ENCODE measurements at places on chromosomes 16 and 17.
A peak's percentile ranks its signal among the peaks of the same experiment; 100 is the strongest.

DNA sequence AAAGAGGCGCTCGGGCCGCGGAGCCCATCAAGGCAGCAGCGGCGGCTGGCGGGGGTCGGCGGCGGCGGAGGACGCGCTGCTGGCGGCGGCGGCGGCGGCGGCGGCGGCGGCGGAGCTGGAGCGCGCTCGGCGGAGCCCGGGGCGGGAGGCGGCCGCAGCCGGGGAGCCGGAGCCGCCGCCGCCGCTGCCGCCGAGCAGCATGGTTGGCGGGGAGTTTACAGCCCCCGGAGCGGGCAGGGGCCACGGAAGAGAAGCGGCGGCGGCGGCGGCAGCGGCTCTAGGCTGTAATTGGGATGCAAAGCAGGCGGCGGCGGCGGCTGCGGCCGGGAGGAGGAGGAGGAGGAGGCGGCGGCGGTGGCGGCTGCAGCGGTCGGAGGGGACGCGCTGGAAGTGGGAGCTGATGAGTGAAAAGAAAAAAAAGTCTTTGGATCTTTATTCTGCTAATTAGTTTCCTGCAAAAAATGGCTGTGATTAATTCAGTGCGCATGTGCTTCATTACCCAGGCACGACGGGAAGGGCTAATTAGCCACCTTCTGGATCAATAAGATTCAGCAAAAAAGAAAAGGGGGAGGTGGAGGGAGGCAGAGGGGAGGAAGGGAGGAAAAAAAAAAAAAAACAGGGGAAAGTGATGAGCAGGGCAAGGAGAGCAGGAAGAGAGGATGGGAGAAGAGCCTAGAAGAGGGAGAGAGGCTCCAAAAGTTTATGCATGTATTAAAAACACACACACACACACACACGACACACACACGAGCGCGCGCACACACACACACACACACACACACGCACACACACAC lies 10.9 kb upstream of the ZFHX3 start:
- DNase-seq: no peak

GRCh38 chr16:71479420-71479819 lies 9.7 kb downstream of the ZNF19 start:
- DNase-seq: no peak

DNA sequence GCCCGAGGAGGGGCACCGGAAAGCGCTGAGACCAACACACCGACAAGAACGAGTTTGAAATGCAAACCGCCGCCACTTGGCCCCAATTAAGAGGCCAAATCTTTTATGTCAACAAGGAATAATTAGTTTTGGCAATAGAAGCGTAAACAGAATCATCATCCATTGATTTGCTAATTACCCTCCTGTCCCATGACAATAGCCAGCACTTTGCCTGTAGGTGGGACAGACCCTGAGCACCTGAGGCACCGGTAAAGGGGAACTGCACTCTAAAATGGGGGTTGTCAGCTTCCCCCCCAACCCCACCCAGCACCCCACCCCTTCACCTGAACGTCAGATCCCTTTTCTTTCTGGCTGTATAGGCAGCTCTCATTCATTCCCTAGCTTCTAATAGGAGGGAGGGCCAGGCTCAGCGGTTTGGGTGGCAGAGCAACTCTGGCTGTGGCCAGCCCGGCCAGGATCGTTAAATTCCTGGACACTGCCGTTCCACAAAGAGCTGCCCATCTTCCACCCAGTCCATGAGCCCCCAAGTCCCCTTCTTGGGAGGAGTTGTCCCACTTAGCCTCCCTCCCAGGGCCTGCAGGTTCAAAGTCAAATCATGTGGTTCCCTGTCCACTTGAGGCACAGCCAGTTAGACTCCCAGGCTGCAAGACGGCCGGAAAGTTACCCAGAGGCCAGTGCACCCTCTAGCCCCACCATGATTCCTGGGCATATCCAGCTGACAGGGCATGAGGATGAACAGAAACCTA lies 45.8 kb downstream of the WNT3 start:
- no peak for DNase-seq

DNA sequence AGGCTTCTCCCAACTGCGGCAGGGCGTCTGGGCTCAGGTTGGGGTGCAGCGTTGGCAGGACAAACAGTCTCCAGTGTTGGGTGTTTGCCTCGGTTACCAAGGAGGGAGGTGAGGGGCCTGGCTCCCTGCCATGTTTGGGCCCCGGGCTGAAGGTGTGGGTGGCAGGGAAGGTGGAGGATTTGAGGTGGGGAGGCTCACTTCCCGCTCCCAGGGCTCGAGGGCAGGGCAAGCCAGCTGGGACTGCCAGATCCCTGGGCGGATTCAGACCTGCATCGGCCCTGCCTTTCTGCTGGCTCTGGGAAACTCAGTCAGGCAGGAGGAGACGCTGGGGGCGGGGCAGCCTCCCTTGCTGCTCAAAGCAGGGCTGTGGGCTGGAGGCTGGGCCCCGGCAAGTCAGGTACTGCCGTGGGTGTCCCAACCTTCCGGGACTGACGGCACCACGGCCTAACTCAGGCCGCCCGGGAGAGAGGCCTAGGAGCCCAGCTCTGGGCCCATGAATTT lies 31.3 kb upstream of the KRT17 start:
- no peak for DNase-seq

- DNase-seq: no peak
These were observed 103.6 kb upstream of the C16orf82 start for GRCh38 chr16:26963109-26963508.

GRCh38 chr17:43360739-43361505 lies 37.9 kb upstream of the ARL4D start:
- peak; percentile 96 for DNase-seq

DNA sequence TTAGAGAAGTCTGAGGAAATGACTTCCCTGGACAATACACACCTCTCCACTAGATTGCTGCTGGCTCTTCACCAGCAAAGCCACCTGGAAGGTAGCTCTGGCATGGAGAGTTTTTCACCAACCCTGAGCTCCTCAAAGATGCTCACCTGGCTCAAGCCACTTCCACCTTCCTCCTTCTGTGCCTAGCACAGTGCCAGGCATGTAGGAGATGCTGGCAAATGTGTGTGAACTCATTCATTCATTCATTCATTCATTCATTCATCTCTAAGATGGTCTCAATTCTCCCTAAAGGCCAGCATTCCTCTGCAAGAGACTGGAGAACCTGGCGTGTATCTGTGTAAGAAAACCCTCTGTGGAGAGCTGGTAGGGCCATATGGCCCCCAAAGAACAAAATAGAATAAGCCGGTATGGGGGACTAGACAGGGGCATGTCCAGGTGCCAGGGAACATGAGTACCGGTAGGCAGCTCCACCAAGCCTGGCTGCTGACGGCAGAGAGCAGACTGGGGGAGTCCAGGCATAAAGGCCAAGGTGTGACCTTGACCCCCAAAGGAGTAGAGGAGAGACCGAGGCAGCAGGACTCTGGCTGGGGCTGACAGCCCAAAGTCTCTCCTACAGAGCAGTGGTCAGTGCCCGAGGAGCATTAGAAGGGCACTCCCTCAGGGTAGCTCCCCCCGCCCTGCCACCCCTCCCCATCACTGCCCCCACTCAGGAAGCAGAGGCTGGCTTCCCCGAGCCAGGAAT lies 132.2 kb upstream of the TNRC6C start:
- DNase-seq: no peak

GRCh38 chr17:79356839-79357447 lies 253.9 kb downstream of the RBFOX3 start:
- no peak for DNase-seq

DNA sequence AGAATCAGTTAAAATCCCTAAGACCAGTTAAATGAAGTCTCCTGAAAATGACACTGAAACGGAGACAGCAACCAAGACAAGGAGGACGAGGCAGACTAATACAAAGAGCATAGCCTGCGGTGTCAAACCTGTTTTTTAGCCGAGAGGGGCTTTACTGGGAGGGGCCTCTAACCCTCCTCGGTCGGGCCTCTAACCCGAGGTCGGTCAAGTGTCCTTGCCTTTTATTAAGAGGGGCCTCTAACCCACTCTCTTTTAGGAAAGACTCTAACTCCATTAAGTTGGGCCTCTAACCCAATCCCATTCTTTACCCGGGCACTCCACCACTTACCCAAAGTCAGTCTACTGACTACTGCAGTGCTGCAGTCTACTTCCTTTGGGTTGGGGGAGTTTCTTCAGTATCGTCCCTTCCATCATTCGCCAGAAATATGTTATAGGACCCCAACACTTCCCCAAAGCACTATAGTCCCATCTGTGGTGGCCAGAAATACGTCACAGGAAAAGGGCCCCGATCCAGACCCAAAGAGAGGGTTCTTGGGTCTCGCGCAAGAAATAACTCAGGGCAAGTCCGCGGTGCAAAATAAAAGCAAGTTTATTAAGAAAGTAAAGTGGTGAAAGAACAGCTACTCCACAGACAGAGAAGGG lies 39.2 kb upstream of the ARL4D start:
- no peak for DNase-seq

DNA sequence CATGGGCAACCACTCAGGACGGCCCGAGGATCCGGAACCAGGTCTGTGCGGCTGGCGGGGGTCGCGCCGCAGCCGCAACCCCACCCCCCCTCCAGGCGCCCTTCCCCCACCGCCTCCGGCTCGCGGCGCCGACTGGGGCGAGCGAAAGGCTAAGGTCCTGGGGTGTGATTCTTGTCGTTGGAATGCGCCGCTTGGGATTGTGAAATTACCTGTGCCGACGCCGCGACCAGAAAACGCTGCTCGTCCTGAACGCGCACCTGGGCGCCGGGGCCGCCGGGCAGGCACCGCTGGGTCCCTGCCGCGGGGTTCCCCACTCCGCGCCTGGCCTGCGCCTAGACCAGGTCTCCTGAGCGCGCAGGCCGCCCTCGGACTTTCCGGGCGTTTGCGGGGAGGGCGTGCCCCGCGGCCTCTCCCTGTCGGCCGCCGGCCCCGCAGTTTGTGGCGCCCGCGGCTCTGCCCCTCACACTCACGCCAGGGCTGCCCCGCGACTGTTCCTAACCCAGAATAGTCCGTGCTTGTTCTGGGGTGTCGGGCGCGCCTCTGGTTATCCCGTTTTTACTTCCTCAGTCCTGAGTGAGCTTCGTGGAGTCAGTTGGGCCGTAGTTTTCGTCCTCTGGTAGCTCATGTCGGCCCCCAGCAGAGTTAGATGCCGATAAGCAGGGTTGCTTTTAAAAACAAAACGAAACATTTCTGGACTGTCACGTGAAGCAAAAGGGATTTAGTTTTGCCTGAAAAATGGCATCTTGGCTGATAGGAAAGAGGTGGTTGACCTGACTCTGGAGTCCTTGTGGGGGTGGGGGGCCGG lies 147.2 kb downstream of the SPECC1 start:
- peak; percentile 59 for DNase-seq

GRCh38 chr17:66915204-66915611 lies 49.3 kb upstream of the CACNG4 start:
- no peak for DNase-seq

DNA sequence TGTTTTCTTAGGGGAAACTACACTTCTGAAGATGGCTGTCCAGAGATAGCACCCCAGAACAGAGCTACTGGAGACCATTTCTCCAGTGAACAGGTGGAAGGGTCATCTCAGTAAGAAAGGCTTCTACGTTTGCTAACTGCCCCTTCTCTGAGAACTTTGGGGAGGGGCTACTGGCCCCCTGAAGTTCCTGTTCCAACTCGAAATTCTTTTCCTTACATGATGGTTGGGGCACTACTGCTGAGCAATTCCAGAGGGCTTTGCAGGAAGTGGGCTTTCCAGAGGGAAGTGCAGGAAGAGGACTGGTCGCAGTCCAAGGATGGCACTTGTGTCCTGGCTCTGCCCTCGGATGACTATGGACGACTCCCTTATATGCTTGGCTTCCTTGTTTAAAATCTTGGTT lies 31.2 kb downstream of the TOM1L2 start:
- DNase-seq: no peak

- no peak for DNase-seq
These were observed 176.7 kb downstream of the ABCC12 start for GRCh38 chr16:47979164-47979520.
